ENCODE measurements at places on chromosomes 2 and 18.

DNA sequence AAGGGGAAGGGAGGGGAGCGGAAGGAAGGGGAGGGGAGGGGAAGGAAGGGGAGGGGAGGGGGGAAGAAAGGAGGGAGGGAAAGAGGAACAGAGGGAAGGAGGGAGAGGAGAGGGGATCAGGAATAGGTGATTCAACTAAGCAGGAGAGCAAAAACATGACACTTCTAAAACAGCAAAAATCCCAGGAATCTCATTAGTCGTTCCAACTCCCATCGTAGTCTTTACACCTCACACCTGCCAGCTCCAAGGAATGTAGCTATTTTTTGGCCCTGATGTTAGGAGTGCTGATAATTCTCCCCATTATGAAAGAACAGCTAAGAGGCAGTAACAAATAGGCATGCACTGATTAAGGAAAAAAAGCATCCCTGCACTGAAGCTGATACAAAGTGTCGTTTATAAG lies 709.9 kb upstream of the PKDCC start:
- DNase-seq = no peak

GRCh38 chr2:101408925-101409324 lies 21.6 kb upstream of the CREG2 start:
- DNase-seq = no peak

DNA sequence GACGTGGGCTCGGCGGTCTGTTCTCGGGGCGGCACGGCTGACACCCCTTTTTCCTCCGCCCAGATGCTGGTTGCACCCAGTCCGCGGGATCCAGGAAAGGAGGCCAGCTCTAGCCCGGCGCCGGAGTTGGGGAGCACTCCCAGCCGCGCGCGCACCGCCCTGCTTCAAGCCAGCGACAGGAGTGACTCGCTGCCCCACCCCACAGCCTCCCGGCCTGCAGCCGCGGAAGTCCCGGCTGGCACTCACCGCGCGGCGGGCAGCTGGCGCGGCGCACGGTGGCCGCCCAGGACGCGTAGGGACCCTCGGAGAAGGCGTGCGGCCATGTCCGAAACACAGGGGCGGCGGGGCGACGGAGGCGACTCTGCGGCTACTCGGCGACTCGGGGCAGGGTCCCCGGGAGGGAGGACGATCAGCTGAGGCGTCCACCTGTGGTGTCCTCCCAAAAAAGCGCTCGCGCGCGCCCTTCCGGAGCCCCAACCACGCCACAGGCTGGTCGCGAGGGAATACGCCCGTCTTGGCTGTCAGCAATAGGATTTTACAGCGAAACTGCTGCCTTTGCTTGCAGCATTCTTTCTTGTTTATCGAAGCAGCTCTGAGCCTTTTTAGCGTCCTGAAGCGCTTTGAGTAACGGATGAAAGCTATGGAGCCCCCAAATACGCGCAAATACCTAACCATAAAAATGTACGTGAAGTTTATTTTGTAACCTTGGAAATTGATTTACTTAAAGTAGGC lies at the start of gene ACADL:
ACADL (minus strand) TSS at position 507 of the 732 bp plus-strand sequence; CDS start at position 323, 184 bp downstream.
- DNase-seq = no peak

DNA sequence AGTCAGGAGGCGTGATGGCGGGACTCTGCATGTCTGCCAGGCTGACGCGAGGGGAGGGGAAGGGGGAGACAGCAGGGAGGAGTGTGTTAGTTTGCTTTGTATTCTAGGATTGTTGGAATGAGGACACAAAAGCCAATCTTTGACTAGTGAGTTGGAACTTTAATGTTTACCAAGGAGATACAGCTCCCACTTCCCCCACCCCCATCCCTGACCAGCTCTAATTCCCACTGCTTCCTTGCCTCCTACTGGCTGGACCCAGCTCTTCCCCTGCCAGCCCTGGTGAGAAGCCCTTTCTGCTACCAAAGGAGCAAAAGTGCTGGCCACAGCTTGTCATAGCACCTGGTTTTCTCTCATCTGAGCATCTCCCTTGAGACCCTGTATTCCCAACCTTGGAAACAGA lies 84.5 kb downstream of the CELF4 start:
- DNase-seq = no peak

GRCh38 chr2:2941205-2941604 lies 436.4 kb downstream of the EIPR1 start:
- no peak for DNase-seq

GRCh38 chr18:26071725-26072124 lies 18.7 kb downstream of the SS18 start:
- no peak for DNase-seq

DNA sequence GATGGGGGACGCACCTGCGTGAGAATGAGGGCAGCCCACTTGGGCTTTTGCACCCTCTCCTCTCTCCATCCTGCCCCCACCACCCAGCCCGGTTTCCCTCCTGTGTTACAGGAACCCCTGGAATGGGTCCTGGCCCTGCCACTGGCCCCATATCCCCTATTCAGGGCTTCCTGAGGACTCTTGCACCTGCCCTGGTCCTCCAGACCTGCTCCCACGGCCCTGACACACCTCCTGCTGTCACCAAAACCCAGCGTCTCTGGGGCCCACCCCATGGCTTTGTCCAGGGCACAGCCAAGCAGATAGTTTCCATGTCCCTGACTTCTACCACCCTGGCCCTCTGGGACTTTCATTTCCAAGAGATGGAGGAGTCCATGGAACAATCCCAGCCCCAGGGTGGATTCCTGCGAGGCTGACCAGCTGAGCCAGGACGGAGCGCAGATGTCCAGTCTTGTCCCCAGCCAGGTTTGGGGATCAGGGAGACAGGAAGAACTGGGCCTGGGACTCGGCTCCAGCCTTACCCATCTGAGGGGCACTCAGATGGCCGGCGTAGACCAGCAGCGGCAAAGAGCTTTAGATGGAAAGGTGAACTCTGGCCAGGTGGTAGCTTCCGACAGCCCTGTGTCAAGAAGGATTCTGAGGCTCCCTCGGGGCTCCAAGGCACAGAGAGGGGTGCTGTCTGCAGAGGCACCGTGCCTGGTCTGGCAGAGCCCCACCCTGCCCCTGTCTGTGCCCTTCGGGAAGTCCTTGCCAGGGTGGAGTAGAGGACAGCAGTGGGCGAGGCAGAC lies 12.0 kb downstream of the GPR35 start:
- DNase-seq = no peak

DNA sequence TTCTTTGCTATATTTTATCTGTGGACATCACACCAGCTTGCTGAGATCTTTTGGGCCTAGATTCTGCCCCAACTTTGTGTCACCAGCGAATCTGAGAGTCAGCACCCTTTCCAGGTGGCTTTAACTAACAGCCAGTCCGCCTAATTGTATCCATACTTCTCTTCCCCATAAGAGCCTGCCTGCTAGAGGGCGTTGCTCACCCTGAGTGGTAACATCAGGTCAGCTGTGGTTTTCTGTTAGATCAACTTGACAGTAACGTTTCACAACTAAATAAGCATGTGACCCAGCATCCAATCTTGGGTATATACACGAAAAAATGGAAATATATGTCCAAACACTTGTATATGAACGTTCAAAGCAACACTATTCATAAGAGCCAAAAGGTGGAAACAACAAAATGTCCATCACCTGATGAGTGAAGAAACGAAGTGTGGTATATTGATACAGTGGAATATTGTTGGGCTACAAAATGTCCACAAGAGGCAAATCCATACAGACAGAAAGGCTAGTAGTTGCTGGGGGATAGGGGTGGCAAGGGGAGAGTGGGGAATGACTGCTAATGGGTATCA lies 24.9 kb downstream of the EFHD1 start:
- DNase-seq = no peak

- DNase-seq = no peak
Observed at GRCh38 chr2:118013221-118013723, 598 bp downstream of the CCDC93 start.

- DNase-seq = no peak
Observed at GRCh38 chr2:127217470-127218325, 2.4 kb downstream of the CYP27C1 start.

DNA sequence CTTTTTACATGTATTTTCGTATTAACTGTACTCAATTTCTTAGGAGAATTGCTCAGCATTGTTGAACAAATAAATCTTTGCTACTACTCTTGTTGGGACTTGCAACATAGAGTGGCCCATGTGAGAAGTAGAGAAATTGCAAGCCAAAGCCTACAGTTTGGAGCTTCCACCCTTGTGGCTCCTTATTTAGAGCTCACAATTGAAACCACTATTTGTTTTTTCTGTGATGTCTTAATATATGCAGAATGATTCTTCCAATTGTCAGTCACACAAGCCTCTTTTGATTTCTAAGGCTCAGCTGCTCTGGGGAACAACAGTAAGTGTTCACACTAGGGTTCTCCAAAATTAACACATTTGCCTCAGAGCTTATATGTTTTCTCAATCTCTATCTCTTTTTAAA lies 60.2 kb upstream of the GALNT13 start:
- no peak for DNase-seq

- no peak for DNase-seq
Observed at GRCh38 chr18:49023271-49023937, 72.6 kb upstream of the SMAD7 start.

Measured in stimulated activated CD4-positive, alpha-beta T cell treated with anti-CD3 and anti-CD28 coated beads, Interleukin-1b, Interleukin-23, amount 100 ng/mL, for 1 hour (primary cell).